RCC 7860 (cell line): ENCODE measurements at places on chromosomes 4 and X.

- no peak for DNase-seq
Measured at GRCh38 chr4:169070895-169071218, 60.8 kb upstream of the CBR4 start.

DNA sequence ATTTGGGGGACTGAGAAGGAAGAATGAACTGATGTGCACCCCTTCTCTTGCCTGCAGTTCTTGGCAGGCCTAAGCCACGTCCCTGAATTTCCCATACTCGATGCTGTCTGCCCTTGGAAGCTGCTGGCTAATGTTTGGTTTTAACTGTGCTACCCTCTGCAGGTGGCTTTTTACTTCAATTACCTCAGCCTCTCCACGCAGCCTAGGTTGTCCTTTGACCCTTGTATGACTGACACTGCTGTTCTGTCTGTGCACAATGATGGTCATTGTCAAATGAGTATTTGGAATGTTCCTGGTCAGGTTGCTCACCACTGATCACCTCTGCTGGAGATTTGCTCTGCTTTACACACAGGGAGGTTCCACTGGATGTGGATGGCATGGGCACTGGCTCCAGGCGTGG lies 137.1 kb downstream of the ZNF518B start:
- DNase-seq = no peak

DNA sequence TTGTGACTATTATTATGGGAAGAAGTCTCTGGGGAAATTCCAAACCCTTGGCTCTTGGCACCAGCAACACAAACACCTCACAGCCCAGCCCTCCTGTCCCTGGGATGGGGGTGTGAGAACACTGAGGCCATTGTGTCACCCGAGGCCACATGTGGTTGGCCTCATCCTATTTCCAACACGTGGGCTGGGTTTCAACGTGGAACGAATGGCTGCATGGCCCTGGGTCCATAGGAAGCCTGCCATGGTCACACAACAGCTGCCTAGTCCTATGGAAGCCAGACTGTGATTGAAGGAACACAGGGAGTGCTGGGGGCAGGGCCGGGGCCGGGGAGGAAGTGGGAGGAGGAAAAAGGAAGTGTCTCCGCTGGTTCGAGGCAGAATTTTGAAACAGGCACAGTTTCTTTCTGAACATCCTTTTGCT lies 10.0 kb downstream of the CLCN4 start:
- DNase-seq = no peak

- DNase-seq = no peak
Measured at GRCh38 chr4:89836031-89836745, 773 bp downstream of the SNCA start.

DNA sequence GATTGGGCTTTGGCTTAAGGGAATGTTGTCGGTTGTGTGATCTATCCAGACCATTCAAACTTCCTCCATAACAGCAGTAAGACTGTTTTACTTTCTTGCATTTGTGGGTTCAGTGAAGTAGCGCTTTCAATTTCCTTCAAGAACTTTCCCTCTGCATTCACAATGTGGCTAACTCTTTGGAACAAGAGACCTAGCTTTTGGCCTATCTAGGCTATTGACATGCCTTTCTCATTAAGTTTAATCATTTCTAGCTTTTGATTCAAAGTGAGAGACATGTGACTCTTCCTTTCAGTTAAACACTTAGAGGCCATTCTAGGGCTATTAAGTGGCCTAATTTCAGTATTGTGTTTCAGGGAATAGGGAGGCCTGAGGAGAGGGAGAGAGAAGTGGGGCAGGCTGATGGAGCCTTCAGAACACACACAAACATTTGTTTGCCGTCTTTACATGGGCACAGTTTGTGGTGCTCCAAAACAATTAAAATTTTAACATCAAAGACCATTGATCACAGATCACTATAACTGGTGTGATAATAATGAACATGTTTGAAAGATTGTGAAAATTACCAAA lies 34.1 kb downstream of the ADH5 start:
- DNase-seq = no peak

- DNase-seq = no peak
Measured at GRCh38 chr4:184053434-184053833, 148.3 kb downstream of the STOX2 start.

DNA sequence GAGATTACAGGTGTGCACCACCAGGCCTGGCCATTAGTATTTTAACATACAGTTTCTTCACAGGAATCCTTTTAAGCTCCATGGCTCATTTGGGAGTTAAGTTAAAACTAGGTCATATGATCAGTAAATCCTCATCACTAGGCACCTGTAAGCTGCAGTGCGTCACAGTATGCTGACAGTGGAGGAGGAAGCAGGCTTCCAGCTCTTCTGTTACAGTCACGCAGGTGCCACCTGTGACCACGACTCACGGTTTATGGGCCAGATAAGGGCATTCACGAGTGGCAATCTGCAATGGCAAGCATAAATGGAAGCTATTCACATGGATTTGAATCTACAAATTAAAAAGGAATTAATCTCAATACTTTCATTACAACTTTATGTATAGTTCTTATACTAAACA lies 129.4 kb upstream of the BCOR start:
- DNase-seq = no peak

DNA sequence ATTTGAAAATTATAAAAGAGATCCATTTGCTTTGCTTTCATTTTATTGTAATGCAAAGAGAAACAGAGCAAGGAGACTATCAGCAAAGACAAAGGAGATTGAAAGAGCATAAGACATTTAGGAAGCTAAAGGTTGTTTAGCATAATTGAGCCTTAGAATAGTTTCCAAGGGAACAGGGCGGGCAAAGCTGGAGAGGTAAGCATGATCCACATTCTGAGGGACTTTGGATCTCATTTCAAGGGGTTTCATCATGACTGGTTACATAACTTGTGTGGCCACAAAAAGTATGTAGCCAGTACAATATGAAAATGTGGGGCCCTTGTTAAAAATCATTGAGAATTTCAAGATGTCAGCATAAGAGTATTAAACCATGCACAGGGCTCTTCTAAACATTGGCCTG lies 406.5 kb downstream of the RPA4 start:
- no peak for DNase-seq

DNA sequence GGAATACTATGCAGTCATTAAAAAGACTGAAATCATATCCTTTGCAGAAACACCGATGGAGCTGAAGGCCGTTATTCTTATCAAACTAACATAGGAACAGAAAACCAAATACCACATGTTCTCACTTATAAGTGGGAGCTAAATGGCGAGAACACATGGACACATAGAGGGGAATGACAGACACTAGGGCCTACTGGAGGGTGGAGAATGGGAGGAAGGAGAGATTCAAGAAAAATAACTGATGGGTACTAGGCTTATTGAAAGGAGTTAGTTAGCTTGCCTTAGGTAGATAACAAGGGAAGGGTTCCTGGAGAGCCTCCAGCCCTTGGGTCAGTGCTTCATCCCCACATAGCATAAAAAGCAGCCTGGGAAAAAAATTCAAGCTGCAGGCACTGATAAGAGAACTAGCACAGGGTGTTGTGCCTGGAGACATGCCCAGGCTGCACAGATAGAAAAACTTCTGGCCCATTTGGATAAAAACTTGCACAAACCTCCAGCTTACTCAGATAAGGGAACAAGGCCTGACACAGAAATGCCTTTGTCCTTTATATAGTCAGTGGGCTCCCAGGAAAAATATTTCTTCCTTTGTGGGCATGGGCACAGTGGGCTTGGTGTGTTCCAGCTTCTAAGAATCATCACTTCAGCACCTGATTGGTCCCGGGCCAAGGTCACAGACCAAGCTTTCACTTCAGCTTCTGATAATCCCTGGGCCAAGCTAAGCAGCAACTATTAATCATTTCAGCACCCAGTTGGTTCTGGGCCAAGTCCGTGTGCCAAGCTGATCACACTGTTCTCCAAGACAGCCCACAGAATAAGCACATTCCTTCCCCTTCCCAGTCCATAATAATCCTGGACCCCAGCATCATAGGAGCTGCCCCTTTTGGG lies 23.1 kb upstream of the PWWP3B start:
- DNase-seq = no peak

DNA sequence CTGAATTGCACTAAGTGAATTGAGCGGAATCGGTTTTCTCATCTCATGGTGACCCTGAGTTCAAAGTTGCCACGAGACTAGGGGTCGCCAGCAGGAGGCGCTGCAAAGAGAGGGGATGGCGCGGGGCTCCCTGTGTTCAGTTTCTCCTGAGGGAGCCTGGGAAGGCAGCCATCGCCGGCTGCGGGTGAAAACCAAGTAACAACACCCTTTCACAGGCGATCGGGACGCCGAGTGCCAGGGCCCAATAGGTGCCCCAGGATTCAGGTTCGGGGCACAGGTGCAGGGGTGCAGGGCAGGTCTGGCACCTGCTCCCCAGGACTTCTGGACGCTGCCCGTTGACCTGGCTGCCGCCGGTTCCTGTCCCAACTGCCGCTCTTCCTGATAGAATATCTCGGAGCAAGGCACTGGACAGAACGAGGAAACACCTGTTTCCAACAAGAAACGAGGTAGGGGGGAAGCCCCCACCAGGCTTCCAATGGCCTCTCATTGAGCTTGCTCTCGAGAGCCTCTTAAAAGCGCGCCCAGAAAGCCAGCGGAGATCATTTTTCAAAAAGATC lies 1.1 kb upstream of the FGF16 start:
- DNase-seq = no peak

GRCh38 chrX:121245763-121246162 lies 198.4 kb downstream of the GLUD2 start:
- DNase-seq = no peak

DNA sequence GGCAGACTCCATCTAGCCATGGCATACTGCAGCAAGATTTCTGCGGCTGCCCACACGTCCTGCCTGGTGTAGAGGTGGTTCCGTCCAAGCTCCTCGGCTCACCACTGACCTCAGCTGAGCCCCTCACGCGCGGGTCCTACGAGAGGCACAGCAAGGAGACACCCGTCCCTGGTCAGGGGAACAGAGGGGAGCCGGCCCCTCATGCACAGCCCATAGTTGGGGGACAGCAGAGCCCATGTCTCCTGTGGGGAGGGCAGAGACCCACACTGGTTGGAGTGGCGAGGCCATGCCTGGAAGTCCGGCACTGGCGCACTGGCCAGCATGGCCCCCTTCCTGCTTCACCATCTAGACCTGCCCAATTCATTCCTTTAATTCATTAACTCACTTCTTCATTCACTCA lies 80.8 kb downstream of the HTRA3 start:
- no peak for DNase-seq

- no peak for DNase-seq
Measured at GRCh38 chr4:169084954-169085353, 74.9 kb upstream of the CBR4 start.

DNA sequence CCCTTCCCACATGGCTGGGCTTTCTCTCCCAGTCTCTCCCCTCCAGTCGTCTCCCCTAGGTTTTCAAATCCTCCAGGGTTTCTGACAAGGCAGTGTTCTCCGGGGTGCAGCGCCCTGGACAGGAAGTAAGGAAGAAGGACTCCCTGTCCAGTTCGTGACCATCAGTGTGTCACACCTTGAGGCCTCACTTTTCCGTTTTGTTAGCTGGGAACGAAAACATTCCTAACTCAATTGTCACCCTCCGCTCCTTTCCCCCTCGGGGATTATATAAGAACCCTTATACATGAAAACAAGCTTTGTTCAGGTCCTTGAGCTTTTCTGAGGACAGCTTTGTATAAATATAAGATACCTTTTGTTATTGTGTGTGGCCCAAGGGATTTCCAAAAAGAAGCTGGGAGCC lies 92.1 kb downstream of the KDR start:
- DNase-seq = no peak

- DNase-seq = no peak
Measured at GRCh38 chr4:123443401-123444289, 47.0 kb downstream of the SPRY1 start.

GRCh38 chr4:118967393-118967792 lies 78.7 kb downstream of the SYNPO2 start:
- no peak for DNase-seq

- no peak for DNase-seq
Measured at GRCh38 chr4:80840396-80840795, 190.1 kb upstream of the BMP3 start.
